Stimulated activated CD4-positive, alpha-beta T cell treated with anti-CD3 and anti-CD28 coated beads, TNF-alpha, amount 100 ng/mL, for 4 hours (primary cell): ENCODE measurements at places on chromosomes 12 and 14.

DNA sequence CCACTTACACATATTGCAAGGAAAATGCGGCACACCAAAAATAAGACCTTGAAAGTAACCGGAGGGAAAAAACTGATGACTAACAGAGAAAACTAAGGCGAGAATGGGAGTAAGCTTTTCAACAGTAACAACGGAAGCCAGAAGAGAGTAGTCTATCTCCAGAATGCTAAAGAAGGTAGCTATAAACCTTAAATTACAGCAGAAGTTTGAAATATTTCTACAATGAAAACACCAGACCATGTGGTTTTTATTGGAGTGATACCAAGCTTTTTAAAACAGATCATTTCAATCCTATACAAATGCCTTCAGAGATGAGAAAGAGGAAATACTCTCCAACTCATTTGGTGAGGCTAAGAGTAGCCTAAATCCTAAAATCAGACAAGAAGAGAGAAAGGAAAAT, 209.5 kb downstream of the ANO6 start:
- no peak for DNase-seq

DNA sequence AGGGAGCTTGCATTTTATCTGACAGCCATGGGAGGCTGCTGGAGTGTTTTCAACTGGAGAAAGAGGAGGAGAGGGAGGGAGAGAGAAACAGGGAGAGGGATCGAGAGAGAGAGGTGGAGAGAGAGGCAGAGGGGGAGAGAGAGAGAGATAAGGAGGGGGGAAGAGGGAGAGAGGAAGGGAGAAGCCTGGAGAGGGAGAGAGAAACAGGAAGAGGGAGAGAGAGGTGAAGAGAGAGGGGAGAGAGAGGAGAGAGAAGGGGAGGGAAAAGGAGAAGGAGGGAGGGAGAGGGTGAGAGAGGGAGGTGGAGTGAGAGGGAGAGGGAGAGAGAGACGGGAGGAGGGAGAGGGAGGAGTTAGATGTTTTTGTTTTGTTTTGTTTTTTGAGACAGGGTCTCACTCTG, 45.6 kb downstream of the DNAH10 start:
- no peak for DNase-seq

GRCh38 chr12:97984436-97984835, 521.8 kb downstream of the RMST start:
- no peak for DNase-seq

GRCh38 chr14:91142214-91142668, 28.4 kb downstream of the DGLUCY start:
- DNase-seq, result no peak

- DNase-seq, result no peak
Observed at GRCh38 chr14:75428230-75429104, 645 bp downstream of the JDP2 start.

- peak; percentile 79 for DNase-seq
Observed at GRCh38 chr14:106044949-106045596, 518.7 kb downstream of the TMEM121 start.
